Heart left ventricle (tissue), 16 donors: ENCODE measurements at places on chromosomes 7 and 10. TPM values are rescaled to one million over a fixed set of nuclear protein-coding genes. Genes with fewer than 3 reads are reported as not detected.

DNA sequence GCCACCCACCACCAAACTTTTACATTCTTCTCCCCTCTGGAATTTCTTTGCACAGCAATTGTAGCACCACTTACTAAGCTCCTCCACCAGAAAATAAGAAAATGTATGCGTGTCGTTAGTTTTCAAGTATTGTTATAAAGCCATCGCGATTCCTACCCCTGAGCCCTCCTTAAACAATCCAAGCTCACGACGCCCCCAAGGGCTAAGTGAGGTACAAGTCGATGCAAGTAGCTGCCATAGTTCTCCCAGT lies 1.3 kb downstream of the FRAT2 start:
- no peak for DNase-seq

Gene SEPHS1
- 31.1 TPM for total RNA-seq

Gene TPK1
- 2.4 TPM for total RNA-seq

Gene CHST3
- 25.0 TPM for total RNA-seq

Gene GPR146
- total RNA-seq: 27.9 TPM

Gene SMARCD3
- total RNA-seq: 59.7 TPM

Gene CTAGE4
- 0.13 TPM for total RNA-seq
